ENCODE measurements at places on chromosomes 7 and 10.

GRCh38 chr7:116661865-116662264 is 10.1 kb upstream of the MET start:
- DNase-seq, result no peak

GRCh38 chr7:129225206-129225930 is 538 bp downstream of the AHCYL2 start:
- no peak for DNase-seq

DNA sequence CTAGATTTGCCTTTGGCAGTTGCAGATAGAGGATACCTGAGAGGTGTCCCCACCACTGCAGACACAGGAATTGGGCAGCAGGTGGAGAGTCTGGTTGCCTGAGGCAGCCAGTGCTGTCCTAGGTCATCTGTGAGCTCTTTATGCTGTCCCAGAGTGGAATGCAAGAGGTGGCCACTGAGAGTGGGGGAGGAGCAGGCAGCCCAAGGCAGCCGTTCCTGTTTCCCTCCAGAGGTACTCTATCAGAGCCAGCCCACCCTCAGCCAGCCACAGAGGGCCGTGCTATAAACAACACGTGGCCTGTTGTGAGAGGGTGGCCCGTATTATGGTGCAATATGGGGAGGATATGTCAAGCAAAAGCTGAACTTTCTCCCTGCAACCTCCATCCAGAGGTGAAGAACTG is 8.5 kb downstream of the LRRC18 start:
- no peak for DNase-seq

- DNase-seq, result no peak
Observed at GRCh38 chr10:4043897-4044665, 259.1 kb upstream of the KLF6 start.

DNA sequence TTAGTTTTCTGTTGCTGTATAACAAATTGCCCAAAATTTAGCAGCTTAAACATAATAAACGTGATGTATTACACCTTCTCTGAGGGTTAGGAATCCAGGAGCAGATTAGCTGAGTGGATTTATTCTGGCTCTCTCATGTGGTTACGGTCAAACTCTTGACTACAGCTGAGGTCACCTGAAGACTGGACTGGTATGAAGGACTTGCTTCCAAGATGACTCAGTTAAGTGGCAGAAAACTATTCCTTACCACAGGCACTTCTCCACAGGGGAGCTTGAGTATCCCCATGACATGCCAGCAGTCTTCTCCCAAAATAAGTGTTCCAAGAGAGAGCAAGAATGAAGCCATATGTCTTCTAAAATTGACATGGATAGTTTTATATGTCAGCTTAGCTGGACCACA is 957.2 kb upstream of the GHITM start:
- DNase-seq, result no peak

- DNase-seq, result no peak
Observed at GRCh38 chr7:158735935-158736334, 31.3 kb upstream of the NCAPG2 start.

- peak; percentile 47 for DNase-seq
Observed at GRCh38 chr7:66522518-66522917, 106.2 kb upstream of the KCTD7 start.

GRCh38 chr10:104021246-104021645 is 54.3 kb downstream of the SLK start:
- no peak for DNase-seq

DNA sequence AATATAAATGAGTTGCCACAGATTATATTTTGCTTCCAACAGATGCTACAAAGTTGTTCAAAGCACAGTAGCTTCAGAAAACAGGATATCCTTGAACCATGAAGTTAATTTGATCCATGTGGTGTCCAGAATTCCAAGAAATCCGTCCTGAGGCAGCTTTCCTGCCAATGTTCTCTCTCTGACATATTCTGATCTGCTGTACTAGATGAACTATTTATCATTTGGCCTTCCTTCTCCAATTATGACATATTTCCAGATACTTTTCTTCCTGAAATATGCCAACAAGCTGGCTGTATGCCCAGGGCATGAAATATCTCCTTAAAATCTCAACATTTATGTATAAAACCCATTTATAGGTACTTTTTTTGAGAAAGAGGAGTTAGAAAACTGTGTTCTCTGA is 141.1 kb downstream of the SPAG6 start:
- DNase-seq, result no peak

DNA sequence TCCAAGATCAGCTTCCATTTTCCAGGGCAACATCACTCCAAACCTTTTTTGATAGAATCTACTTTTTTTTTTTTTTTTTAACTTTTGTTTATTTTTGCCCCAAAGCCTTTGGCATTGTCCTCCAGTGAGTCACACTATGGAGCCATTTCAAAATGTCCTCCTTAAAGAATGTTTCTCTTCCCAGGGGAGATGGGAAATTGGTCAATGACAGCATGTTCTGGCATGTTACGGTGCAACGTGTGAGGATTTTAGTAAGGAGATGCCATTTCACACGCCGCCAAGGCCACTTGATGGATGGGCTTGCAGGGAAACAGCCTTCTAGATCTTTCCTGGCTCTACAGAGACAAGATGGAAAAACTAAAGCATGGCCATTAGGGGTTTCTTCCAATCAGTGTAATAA is 30.7 kb upstream of the TRIL start:
- no peak for DNase-seq

GRCh38 chr10:49389361-49389933 is 6.4 kb downstream of the DRGX start:
- DNase-seq, result no peak

GRCh38 chr7:44268671-44269070 is 56.7 kb downstream of the CAMK2B start:
- no peak for DNase-seq

DNA sequence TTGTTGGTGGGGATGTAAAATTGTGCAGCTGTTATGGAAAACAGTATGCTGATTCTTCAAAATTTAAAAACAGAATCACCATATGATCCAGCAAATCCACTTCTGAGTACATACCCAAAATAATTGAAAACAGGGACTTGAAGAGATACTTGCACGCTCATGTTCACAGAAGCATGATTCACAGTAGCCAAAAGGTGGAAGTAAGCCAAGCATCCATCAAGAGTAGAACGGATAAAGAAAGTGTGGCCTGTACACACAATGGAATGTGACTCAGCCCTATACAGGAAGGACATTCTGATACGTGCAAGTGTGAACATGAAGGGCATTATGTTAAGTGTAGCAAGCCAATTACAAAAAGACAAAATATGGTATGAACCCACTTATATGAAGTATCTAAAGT is 696.7 kb upstream of the CELF2 start:
- DNase-seq, result no peak
